ENCODE measurements at places on chromosomes 16 and 17. TPM values are rescaled to one million over a fixed set of nuclear protein-coding genes. Genes with fewer than 3 reads are reported as not detected.

KRTAP3-2 gene
- total RNA-seq: not detected

TBC1D24 gene
- total RNA-seq: 8.9 TPM

ABAT gene
- 9.2 TPM for total RNA-seq

PIK3R5 gene
- 3.2 TPM for total RNA-seq

KRT24 gene
- total RNA-seq: 0.46 TPM

WSCD1 gene
- 50.0 TPM for total RNA-seq

P2RX5 gene
- 2.6 TPM for total RNA-seq

ENPP7 gene
- total RNA-seq: not detected

MMP28 gene
- total RNA-seq: 83.0 TPM

FA2H gene
- total RNA-seq: 48.5 TPM

SERPINF2 gene
- total RNA-seq: 2.7 TPM

CD300A gene
- total RNA-seq: 7.9 TPM

GNGT2 gene
- total RNA-seq: 1.4 TPM

SMIM36 gene
- total RNA-seq: not detected

CRLF3 gene
- total RNA-seq: 15.5 TPM

MAP2K6 gene
- 128 TPM for total RNA-seq

SCNN1G gene
- total RNA-seq: 4.9 TPM

SLC35G6 gene
- not detected for total RNA-seq

TPSG1 gene
- 124 TPM for total RNA-seq

SOX8 gene
- 0.31 TPM for total RNA-seq

HOXB9 gene
- total RNA-seq: 59.2 TPM

TENT4B gene
- 13.3 TPM for total RNA-seq

GGT6 gene
- 232 TPM for total RNA-seq

G6PC1 gene
- total RNA-seq: 0.50 TPM

CHST5 gene
- total RNA-seq: 116 TPM

UTS2R gene
- total RNA-seq: not detected

RNU2-1 gene
- total RNA-seq: 6,579 TPM

SP6 gene
- 4.4 TPM for total RNA-seq

UNK gene
- 18.3 TPM for total RNA-seq

SOX9 gene
- total RNA-seq: 49.7 TPM

TMEM238L gene
- 95.0 TPM for total RNA-seq

DNASE1L2 gene
- 0.75 TPM for total RNA-seq

ZNF232 gene
- total RNA-seq: 7.7 TPM
